ENCODE measurements at places on chromosomes 7 and 10.
A peak's percentile ranks its signal among the peaks of the same experiment; 100 is the strongest.

DNA sequence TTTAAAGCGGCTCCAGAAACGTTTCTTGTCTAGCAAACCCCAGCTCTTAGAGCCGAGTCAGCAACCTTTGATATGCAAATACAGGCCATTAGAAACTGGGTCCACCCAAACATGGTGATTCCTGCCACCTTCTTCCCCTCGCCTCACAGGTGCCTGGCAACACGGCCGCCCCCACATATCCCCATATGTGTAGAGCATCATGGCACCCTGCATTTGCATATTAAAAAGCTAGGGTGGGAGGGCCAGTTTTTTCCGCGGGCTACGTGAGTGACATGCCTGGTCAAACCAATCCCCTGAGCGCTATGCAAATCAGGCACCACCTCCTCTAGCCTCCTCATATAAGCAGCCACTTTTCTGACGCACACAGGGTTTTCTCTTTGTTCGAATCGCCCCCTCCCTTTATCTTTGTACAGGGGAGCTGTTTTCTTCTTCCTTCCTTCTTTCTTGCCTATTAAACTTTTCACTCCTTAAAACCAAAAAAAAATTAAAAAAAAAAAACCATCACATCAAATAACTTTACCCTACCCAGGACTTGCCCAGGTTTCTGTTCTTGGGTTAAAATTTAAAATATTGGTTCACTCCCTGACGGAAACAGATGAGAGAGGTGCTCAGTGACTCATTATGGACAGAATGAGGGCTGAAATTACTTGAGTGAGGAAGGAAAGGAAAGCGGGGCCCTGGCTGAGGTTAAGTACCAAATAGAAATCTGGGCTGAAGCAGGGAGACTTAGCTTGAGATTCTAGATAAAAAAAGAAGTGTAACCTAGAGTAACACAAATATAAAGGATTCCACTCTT lies 59.8 kb downstream of the COA1 start:
- no peak for DNase-seq

DNA sequence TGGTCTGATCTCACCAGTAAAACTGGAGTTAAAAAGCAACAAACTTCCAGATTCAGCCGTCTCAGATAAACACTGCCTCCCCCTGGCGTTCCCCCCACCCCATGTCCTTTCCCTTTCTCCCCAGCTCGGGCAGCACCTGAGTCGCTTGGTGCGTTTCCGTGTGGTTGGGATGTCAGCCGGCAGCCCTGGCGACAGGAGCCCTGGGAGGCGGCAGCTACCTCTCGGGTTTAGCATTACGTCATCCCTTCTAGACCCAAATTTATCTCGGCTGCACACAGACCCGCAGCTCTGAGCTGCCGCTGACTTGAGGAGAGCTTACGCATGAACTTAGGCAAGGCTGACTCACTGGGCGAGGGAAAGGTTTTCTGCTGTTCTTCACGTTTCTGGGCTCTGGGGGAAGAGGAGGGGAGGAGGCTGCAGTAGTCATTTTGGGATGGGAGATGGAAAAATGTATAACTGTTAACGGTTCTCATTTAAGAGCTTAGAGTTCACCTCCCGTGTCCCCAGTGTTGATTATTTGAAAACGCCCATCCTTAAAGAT lies 14.4 kb downstream of the MXI1 start:
- peak; percentile 86 for DNase-seq

DNA sequence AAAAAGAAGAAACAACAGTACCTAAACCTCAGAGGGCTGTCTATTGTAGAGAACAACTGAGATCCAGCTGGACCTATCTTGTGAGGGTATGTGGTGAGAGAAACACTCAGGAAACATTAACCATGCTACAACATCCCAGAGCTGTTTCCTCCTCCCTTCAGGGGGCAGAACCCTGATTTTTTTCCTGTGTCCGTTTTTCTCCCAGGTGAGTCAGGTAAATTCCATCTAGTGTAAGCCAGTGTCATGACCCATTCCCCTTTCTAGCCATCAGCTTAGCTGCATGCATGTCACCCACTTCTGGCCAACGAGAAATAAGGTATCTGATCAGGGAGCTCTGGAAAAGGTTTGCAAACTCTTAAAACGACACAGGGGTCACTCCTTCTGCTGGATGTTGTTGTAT lies 103.8 kb downstream of the DNMBP start:
- DNase-seq = no peak

DNA sequence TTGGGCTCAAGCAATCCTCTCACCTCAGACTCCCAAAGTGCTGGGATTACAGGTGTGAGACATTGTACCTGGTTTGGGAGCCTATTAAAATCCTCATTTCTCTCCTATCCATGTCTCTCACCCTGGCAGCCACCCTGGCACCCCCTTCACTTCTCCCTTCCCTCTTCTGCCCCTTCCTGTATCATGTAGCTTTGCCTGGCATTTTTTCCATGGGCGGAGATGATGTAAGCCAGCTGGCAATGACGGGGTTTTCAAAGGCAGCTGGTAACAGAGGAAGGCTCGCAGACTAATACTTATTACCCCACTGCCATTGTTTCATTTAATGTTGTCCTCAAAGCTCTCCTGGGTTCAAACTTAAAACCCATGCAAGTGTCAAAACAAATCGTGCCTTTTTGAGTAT lies 61.9 kb downstream of the RGS10 start:
- no peak for DNase-seq

DNA sequence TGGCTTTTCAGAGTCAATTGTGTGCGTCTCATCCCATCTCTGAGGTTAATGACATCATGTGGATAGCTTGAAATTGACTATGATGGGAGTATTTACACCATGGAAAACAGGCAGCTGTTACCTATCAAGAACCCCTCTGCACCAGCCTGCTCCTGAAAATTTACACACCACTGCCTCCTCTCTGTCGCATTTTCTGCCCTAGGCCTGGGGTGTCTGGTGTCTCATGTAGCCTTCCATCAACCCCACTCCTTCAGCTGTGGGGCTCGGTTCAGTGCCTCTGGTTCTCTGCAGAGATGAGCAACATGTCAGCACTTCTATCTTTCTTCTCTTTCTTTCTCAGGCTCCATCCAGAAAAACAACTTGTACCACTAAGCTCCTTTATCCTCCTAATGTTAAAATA lies 600.5 kb downstream of the TYW1 start:
- DNase-seq = no peak

GRCh38 chr10:51125518-51125917 lies 51.2 kb downstream of the PRKG1 start:
- no peak for DNase-seq

DNA sequence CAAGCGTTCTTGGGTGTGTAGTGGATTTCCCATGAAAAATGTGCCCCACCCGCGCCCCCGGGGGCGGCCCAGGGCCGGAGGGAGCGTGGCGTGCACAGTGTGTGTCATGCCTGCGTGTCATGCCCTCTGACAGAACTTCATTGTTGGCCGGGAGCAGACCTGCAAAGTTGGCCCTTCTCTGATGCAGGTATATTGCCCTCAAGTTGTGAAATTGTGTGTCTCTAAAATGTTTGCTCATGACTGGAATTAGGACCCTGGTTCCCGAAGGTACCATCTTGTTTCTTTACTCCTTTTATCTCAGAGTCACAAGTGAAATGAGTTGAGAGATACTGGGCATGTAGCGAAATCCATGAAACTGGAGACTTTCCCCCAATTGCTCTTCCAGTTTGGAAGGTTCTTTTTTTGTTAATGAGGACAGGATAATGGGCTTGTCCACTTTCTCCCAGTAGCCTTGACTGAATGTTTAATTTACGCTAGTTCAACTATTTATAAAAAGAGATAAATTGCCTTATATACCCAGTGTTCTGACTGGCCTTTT lies 26.2 kb downstream of the ADK start:
- DNase-seq = no peak

DNA sequence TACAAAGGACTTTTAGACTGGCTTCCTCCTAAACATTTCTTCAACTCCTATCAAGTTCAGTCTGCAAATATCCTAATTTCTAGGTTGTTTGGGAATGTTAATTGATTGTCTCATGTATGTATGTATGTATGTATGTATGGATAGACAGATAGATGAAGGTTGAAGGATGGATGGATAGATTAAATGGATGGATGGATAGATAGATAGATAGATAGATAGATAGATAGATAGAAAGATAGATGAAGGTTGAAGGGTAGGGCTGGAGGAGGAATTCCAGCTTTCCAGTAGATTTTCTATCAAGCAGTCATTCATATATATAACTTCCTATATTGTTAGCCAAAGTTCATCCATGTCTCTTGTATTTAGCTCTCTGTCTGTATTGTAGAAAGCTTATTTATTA lies 85.8 kb downstream of the KAT6B start:
- DNase-seq = no peak

DNA sequence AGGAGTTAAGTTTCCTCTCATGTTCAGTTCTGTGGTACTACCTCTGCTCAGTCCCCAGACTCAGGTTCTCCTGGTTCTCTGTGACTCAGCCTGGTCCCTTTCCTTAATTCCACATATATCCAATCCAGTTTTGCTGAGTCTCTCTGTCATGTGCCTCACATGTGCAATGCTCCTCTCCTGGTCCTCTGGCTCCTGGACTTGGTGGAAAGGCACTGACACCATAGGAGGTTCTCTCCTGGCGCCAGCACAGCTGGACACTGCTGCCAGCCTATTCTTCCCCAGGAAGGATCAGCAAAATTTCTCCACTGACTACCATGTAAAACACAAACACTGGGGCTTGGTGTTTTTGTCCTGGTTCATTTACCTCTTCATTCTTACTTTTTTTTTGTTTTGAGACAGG lies 27.8 kb downstream of the GLUD1 start:
- DNase-seq = no peak
